ENCODE measurements at places on chromosomes 1 and 21. TPM values are rescaled to one million over a fixed set of nuclear protein-coding genes. Genes with fewer than 3 reads are reported as not detected.

DNA sequence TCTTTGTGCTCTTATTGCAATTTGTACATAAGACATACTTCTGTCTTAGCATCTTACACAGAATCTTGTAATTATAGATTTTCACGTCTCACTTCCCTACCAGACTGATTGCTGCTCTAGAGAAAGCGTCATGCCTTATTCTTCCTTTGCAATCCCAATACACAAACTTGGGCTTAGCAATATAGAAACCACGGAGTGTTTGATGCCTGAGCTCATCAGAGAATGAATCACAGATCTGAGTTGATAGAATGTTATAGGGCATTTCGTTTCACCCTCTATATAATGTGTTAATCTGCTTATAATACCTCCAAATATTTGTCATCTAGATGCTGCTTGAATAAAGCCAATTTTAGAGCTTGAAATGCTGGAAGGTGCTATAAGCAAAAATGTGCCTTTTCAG lies 6.6 kb downstream of the FMO1 start:
- no peak for DNase-seq

DNA sequence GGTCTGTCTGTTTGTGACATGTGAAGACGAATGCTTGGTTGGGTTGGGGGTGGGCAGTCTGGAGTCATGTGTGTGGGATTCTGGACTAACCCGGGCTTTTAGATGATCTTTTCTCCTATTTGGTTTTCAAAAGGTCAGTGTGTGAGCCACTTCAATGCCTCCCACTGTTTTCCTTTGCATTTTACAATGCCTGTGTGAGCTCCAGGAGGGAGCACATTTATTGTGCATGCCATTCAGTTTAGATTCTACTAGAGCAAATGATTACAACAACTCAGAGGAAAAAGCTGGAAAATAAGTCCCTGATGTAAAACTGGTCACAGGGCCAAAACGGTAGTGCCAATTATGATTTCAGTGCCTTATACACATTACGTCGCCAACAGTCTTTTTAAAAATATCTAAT lies 90.9 kb downstream of the LYPLAL1 start:
- no peak for DNase-seq

DNA sequence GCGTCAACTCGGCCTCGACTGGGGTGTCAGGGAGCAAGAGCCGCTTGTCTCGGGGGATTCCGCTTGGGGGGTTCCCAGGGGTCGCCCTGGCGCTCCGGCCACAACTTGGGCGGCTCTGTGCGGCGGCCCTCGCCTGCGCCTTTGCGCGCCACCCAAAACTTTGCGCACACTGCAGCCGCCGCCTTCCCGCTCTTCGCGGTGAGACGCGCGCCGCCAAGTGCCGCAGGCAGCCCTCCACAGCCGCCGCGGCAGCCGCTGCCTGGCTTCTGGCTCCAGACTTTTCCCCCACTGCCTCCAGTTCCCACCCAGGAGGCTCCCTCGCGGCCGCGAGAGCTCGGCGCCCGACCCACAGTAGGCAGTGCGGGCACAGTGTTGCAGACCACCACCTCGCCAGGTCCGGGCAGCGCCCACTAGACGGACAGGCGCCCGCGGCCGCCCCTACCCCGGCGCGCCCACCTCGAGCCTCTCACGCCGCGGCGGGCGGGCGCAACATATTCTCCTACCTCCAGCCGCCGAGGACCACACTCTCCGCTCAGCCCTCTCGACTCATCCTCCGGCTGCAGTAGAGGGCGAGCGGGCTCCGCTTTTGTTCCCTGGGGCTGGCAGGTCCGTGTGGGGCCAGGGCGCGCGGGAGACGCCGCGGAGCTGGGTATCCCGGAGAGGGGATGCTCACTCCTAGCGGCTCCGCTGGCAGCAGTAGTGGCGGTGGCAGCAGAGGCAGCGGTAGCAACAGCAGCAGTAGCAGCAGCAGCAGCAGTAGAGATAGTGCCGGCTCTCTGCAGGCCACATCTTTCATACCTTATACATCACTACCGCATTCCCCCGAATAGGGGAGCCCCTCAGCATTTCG lies 296.6 kb downstream of the OMA1 start:
- peak; percentile 38 for DNase-seq

GRCh38 chr1:20078171-20078651 lies 8.2 kb downstream of the PLA2G5 start:
- DNase-seq: no peak

GRCh38 chr1:46197964-46198811 lies at the start of gene POMGNT1:
Gene POMGNT1 (minus strand): TSS chr1:46198434. CDS start chr1:46197821, 613 bp downstream.
- peak; percentile 90 for DNase-seq

GRCh38 chr1:179021873-179022272 lies 3.8 kb upstream of the FAM20B start:
- no peak for DNase-seq

DNA sequence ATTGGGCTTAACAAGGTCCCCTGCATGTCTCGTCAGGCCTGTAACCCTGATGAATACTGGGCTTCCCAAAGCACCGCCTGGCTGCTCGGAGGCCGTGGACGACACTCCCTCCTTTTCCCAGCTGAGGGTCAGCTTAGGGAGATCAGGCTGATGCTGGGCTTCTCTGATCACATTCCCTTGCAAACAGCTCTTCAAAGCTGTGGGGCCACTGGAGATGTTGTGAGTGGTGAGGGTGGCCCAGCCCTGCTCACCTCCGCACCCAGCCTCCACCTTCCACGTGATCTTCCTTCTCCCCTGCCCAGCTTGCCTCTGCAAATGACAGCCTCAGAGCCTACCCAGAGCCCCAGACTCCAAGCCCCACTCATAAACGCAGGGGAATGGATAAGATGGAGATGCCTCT lies 195.4 kb downstream of the GRIK3 start:
- DNase-seq: no peak

DNA sequence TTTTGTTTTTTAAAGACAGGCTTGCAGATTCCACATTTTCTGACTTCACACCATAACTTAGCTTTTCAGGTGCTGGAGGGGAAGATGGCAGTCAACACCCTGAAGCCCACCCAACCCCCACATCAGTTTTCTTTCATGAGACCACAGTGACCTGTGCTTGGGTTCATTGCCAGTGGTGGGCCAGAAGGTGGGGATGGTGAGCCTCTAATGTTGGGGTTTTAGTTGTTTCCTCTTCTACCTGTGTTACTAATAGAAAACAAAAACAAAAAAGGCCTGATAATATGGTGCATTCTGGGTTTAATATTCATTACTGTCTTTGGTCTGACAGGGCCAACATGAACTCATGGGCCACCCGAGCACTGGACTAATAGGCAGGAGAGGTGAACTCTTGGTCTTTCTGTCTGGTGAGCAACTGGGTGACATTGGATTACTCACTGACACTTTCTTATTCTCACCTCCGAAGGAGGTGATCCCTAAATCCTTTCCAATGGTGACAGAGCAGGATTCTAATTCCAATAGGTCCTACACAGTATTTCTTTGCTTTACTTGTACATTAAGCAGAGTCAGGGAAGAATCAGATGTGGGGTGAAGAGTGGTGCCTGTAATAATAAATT lies 132.8 kb downstream of the CLIC6 start:
- no peak for DNase-seq

- no peak for DNase-seq
Measured at GRCh38 chr1:172469717-172470116, 25.8 kb upstream of the PIGC start.

- no peak for DNase-seq
Measured at GRCh38 chr1:103387898-103388297, 137.6 kb upstream of the RNPC3 start.

DNA sequence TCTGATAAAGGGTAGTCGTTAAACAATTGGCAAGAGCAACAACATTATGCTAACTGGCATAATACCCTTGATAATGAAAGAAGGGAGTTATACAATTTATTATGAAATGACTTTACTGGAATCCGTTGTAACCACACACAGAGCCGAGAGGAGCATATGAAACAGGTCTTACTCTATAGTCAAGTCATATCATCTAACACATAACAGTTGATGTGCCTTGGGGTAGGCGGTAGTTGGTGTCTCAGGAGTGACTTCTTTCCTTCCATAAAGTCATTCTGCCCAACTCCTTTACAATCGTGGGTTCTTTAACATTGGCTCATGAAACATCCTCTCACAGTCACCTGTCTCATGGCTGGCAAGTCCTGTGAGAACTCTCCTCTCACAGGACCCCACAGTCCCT lies 225.2 kb downstream of the LTN1 start:
- DNase-seq: no peak

- peak; percentile 29 for DNase-seq
Measured at GRCh38 chr1:109787845-109788601, 24.3 kb upstream of the EPS8L3 start.

- no peak for DNase-seq
Measured at GRCh38 chr21:39344848-39345247, 4.0 kb downstream of the HMGN1 start.

GRCh38 chr1:56535362-56535761 lies 44.0 kb downstream of the PLPP3 start:
- no peak for DNase-seq

DNA sequence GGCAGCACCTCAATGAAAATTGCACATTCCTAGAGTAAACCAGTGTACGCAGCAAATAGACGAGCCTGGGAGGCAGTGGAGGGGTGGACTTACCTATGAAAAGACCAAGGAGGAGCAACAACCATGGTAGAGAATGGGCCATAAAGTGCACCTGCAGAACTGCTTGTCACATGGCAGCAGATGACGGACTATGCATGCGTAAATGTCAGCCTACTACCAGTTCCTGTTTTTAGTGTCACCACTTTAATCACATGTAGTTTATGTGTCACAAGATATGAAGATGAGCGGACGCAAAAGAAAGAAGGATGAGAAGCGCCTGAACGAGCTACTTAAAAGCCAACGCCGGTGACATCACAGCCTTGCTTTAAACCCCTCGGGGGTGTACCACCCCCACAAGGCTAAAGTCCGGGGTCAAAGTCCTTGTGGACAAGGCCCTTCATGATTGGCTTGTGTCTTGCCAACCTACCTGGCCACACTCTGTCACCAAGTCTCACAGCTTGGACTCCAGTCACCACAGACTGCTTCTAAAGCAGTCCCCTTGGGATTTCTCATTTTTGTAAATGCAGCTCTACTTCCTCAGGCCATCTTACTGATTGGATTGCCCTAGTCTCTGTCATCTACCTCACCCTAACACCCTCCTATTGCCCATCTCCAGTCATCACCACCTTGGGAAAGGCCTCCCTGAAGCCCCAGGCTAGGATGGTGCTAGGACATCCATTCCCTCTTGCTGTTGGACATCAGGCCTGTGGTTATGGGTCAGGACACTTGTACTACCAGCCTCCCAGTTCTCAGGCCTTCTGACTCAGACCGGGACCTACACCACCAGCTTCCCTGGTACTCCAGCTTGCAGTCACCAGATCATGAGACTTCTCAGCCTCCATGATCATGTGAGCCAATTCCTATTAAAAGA lies 6.0 kb upstream of the LY9 start:
- no peak for DNase-seq

DNA sequence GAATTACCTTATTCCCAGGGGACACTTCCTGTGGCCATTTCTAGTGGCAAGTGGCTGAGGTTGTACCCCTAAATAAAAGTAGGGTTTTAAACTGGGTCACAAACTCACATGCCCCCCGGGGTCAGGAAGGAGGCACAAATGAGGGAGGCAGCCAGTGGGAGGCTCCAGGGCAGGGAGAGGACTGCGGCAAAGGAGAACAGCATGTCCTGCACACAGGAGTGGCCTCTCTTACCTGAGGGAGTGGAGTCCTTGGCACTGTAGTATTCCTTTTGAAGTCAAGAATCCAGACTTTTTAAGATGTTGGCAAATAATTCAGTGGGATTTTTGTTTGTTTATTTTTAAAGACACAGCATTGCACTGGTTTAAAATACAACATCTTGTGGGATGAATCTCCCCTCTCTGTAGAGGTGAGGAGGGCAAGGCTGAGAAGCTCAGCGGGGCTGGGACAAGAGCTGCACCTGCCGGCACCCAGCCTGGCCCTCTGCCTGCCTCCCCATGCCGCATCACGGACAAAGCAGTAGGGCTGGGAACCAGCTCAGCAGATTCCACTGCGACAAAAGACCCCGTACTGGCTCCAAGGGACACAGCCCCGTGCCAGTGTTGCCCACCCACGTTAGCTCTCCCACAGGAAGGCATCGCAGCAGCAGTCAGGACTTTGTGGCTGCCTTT lies 22.2 kb downstream of the SPSB1 start:
- DNase-seq: no peak

DNA sequence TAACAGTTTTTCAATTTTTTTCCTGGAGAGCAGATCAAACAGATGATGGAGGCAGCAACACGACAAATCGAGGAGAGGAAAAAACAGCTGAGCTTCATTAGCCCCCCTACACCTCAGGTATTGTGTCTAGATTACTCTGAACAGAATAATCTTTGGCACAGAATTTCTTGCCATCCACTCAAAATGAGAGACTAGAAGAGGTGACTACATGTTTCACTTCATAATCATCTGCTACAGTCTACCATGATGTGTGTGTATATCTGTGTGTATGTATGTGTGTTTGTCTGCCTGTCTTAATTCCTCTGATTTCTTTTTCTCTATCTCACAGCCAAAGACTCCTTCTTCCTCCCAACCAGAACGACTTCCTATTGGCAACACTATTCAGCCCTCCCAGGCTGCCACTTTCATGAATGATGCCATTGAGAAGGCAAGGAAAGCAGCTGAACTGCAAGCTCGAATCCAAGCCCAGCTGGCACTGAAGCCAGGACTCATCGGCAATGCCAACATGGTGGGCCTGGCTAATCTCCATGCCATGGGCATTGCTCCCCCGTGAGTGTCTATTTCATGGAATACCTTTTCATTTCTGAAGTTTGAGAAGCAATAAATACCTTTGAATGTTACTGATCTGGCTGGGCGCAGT lies 11.4 kb downstream of the PRPF3 start:
- DNase-seq: no peak

DNA sequence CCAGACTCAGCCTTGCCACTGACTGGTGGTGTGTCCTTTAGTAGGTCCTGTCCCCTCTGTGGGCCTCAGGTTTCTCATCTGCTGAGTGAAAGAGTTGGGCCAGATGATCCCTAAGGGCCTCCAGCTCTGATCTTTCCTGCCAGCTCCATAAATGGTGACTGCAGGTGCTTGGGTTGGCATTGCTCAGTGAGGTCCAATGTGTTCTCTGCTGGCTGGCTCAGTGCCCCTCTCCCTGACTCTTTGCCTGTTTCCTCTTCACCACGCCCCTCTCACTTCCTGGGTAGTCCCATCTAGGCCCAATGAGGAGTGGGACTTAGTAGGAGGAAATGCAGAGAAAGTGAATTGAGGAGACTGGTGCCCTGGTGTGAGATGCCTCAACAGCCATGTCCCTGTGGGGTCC lies 36.6 kb downstream of the UBE2T start:
- DNase-seq: no peak

Gene FAM72D
- total RNA-seq: 11.1 TPM

Gene FBXO28
- total RNA-seq: 31.0 TPM

Gene SPRR2B
- not detected for total RNA-seq

Gene PALMD
- not detected for total RNA-seq

Gene FMO4
- 2.6 TPM for total RNA-seq

Gene PEX10
- 9.9 TPM for total RNA-seq

Gene FAM78B
- total RNA-seq: not detected

Gene CLCA4
- not detected for total RNA-seq

Gene OR2L3
- total RNA-seq: not detected
